ENCODE measurements at places on chromosomes 1 and 21.

- DNase-seq = no peak
These were observed 2.0 kb downstream of the CAPN9 start for GRCh38 chr1:230749150-230749549.

- DNase-seq = no peak
These were observed 8.3 kb downstream of the IL24 start for GRCh38 chr1:206905295-206906164.

- DNase-seq = no peak
These were observed 5.0 kb downstream of the SPATA46 start for GRCh38 chr1:162371611-162372010.

- no peak for DNase-seq
These were observed 266.9 kb downstream of the TGFB2 start for GRCh38 chr1:218611916-218612585.

DNA sequence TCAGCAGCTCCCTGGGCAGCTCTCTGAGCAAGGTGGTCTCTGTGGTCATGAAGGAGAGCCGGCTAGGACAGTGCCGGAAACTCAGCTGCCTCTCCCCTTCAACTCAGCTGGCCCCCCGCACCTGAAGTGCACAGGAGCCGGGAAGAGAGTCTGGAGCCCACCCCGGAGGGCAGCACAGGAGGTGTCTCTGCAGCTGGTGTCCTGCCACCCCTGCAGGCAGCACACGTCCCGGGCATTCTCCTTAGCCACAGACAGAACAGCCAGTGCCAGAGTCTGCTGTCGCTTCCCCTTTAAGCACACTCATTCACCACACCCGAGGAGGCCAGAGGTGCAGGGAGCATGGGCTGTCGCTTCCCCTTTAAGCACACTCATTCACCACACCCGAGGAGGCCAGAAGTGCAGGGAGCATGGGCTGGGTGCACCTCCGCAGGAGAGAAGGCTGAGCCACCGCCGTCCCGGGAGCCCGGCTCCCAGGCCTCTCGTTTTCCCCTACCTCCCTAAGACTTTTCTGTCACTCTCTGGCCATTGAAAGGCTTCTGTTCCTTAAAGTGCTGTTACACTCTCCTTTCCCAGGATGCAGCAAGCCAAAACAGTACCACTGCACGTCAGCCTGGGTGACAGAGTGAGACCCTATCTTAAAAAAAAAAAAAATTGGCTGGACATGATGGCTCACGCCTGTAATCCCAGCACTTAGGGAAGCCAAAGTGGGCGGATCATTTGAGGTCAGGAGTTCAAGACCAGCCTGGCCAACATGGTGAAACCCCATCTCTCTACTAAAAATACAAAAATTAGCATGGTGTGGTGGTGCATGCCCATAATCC lies 16.9 kb upstream of the SAMD11 start:
- no peak for DNase-seq

DNA sequence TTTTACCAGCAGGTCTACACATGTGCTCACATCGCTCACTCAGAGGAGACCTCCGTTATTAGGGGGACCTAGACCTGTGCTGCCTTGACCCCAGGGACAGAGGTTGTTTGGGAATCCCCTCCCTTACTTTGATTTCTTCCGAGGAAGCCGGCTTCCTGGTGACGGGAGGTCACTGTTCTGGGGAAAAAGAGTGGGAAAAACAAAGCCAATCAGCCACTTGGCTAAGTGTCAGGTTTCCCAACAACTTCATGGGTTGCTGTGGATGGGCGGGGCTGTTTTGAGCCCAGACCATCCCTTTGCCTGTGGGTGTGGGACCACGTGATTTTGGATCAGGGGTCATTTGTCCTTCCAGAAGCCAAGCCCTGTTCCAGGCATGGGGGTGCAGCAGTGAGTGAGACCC lies 7.1 kb upstream of the KCNAB2 start:
- DNase-seq = no peak

GRCh38 chr1:164576291-164577271 lies 17.6 kb downstream of the PBX1 start:
- DNase-seq = no peak

DNA sequence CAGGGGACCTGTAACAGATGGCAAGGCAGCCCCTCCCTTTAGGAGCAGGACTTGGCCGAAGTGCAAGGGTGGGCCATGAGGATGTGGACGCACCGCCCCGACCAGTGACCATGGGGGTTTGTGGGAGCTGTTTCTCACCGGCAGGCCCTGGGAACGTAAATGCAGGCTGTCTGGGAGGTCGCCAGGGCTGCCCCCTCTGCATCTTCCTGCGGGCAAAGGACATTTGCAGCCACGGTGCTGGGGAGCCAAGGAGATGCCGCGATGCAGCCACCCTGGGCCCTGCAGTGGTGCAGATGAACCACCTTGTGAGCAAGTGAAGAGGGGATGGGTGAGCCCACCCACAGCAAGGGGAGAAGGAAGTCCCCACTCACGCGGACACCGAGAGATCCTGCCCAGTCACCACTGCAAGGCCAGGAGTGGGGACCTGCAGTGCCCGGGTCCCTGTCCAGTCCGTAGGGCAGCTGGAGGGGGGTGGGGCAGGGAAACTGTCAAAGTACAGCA lies 121.1 kb downstream of the SIK1 start:
- no peak for DNase-seq

DNA sequence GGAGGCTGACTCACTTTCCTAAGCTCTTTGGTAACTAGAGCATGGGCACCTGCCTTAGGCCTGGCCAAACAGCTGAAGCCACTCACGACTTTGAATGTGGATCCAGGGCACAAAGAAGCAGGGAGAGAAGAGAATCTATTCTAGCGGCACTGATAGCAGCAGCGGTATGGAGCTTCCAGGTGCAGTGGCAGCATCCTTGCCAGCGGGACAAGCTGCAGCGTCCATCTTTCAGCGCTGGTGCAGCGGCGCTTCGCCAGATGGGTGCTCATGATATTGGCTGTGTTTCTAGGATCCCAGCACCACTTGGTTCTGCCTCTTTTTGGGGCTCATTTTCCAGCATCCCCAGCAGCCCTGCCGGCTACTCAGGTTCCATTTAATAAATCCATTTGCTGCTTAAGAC lies 184.2 kb downstream of the SLC44A5 start:
- no peak for DNase-seq

- DNase-seq = no peak
These were observed 15.3 kb downstream of the CDC7 start for GRCh38 chr1:91515994-91516393.

- DNase-seq = no peak
These were observed 585.8 kb upstream of the ZRANB2 start for GRCh38 chr1:71666609-71667008.

DNA sequence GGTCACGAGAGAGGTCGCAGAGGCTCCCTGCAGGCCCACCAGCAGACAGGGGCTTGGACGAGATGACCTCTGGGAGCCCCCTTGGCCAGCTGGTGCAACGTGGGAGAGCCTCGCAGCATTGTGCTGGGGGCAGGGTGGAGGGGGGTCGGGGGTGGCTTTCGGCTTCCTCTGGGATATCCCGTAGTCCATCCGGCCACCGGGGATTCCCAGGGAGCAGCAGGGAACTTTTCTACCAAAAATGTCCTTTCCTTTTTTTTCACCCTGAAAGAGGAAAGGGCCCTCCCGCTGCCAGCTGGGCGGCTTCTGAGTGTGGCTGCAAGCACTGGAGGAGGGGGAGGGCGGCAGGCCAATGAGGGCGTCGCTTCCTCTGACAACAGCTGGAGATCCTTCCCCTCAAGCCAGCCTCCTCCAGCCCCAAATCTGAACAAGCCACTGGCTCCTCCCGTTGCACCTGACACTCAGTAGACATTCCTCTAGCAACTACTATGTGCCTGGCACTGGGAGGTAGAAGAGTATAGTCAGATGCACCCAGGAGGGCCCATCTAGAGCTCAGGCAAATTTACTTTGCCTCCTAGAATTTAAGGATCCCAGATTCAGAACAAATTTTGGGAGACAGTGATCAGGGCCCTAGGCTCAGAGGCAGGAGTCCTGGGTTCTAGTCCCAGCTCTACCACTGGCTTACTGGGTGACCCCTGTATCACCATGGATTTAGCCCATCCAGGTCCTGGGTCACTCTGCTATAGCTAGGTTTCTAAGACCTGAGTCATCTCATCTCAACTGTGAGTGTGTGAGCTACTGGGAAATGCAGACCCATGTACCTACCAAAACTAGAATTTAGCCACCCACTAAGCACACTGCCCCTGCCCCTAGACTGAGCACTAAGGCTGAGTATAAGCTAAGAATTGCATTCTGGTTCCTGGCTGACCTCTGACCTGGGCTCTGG lies 2.7 kb downstream of the MOB3C start:
- peak; percentile 63 for DNase-seq

- DNase-seq = no peak
These were observed 17.8 kb upstream of the PGM1 start for GRCh38 chr1:63575340-63575826.

GRCh38 chr1:9182784-9183257 lies 51.8 kb upstream of the H6PD start:
- DNase-seq = no peak

DNA sequence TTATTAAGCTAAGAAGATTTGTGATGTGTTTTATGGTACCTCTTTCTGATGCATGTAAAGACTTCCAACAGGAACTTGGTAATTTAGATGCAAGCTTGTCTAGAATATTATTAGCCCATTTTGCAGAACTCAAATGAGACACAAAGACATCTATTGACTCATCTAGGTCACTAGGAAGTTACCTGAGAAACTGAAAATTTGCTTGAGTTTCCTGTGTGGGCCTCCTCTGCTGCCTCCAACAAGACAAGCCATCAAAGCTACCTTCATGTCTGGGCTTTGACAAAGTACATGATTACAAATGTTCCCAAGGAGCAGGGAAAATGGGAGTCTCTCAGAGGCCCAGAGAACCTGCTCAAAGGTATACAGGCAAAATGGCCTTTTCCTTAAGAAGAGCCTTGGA lies 5.6 kb downstream of the RUNX1 start:
- DNase-seq = no peak

DNA sequence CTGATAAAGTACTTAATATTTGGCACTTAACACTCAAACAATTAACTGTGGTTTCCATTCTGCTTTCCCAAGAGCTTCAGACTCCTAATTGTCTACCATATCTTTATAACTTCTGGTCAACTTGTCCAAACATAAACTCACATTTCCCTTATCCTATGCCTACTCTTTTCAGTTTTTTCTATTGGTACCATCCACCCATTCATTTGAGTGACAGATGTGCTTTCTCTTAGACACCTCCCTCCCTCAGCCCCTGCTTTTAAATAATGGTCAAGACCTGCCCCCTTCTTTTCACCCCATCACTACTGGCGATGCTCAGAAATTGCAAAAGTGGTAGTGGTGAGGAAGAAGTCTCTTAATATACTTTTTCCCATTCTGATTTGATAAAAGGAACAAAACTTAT lies 5.5 kb downstream of the SLC16A4 start:
- no peak for DNase-seq

DNA sequence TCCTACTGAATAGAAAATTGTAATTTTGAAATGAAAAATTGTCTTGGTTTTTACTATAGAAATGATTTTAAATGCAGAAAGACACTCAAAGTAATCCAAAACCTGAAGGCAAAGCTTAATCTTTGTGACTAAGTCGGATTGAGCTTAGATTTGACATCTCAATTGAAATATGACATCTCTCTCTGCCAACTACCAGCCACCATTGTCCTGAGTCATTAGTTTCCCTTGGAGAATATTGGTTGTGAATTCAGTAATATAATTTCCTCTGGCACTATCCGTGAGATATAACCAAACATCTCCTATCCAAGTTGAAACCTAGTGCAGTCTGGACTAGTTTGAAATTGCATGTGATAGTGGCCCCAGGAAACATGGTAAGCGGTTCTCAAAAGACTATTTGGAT lies 37.1 kb downstream of the PLA2G4A start:
- no peak for DNase-seq

DNA sequence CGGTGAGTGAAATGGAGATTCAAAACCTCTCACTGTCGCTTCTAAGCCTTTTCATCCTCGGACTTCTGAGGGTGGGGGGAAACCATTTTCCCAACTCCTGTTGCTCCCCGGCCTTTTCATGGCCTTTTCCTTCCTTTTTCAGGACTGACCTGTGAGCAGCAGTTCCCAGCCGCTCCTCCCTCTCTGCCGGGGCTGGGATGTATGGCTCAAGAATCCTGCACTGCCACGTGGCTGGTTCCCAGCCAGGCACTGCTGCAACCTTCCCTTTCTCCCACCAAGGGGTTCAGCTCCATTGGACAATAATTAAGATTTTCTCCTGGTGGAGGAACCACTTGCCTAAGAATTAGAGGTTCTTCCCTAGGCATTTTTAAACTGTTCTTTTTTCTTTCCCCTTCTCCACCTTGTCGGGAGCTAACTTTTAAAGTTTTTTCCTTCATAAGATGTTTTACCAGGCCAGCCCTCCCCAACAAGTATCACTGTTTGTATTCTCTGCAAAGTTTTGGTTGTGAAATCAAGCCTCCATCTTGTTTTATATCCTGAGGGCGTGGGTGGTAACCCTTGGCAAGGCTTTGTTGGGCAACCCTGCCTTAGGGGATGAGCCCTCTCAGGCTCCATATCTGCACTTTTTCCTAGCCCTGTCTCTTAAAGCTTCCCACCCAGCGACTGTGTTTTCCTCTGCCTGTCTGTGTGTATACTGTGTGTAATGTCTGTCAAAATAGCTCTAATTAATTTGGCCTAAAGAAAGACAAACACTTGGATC lies 1166.6 kb upstream of the ADGRL2 start:
- no peak for DNase-seq

DNA sequence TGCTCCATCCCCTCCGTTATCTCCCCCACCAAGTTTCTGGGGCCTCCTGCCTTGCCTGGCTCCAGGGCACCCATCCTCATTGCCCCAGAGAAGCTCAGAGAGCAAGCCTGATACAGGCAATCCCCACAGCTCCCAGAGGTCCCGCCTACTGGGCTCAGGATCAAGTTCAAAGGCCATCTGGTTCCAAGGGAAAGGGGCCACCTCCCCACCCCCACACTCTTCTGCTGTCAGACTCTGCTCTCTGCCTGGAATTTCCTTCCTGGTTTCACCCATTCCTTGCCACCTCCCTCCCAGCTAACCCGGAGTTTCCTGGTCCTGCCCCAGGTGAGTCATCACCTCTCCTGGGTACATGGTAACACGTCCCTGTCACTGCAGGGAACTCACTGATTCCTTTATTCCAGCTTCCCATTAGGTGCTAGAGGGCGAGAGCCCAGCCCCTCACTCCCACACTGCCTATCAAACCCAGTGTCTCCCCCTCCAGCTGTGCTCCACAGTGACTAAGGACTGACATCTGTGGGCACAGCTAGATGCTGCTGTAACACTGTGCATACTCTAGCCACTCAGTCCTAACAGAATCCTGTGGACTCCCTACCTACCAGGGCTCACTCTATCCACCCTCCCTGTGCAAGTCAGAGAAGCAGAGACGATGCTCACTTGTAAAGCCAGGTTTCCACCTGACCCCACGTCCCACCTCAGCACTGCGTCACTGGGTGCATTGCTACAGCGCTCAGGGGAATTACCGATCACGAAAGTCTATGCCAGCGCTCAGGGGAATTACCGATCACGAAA lies 21.8 kb downstream of the RSPH1 start:
- no peak for DNase-seq

GRCh38 chr21:43734928-43735229 lies 15.9 kb downstream of the PDXK start:
- DNase-seq = no peak

GRCh38 chr1:155942578-155943141 lies 1.2 kb downstream of the RXFP4 start:
- DNase-seq = no peak

Measured in CMK (cell line).